SW 1271 (cell line): ENCODE measurements at places on chromosomes 7 and 10.

GRCh38 chr10:29470355-29470705, 164.4 kb downstream of the SVIL start:
- DNase-seq = no peak

- DNase-seq = no peak
Measured at GRCh38 chr10:17660921-17661320, 17.0 kb downstream of the STAM start.

DNA sequence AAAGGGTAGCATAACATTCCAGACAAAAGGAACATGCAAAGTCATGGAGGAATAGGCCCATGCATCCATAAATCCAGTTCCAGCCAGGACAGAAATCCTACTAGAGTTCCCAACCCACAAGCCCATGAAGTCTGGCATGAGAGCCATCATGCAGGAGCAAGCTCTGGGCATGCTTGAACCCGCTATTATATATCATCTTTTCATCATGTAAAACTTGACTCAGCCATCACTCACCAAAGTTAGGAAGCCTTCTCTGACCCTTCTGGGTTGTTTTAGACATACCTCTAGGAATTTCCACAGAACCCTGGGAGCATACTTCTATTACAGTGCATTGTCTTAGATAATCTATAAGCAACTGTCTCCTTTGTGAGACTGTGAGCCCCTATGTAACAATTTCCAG, 293.0 kb upstream of the NPSR1 start:
- no peak for DNase-seq

DNA sequence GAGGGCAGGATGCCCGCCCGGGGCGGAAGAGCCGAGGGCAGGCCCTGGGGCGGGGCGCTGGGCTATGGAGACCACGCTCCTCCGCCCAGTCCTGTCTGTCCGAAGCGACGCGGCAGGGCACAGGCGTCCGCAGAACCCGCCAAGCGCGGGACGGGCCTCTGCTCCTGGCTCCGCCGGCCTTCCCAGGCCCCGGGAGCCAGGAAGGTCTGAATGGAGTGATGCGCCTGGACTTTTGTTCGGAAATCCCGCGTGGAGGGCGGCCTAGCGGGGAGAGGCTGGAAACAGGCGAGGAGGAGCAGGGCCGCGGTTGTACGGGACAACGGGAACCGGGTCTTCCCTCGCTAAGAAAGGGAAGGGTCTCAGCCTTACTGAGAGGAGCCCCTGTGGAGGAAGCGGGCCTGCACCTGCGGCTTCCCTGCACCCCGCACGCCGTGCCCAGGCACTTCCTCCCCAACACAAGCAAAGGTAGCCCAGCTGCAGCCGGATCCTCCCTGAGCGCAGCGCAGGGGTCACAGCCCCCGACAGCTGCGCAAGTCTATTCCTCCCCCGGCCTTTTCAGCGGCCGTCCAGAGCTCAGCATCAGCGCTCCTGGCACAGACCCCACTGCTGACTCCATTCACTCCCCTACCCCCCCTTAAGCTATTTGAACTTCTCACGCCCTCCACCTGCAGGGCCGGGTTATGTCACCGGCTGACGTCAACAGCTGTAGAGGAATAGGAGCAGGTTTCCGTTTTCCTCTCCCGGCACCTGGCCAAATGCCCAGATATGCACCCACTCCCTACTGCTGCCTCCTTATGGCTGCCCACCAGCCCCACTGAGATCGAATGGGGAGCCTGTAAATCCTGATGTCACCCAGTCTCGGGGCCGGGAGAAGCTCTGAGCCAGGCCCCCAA, 143.2 kb upstream of the RET start:
- no peak for DNase-seq
